ENCODE measurements at places on chromosomes 6 and 20. TPM values are rescaled to one million over a fixed set of nuclear protein-coding genes. Genes with fewer than 3 reads are reported as not detected.

Gene MLN
- not detected for total RNA-seq

GRCh38 chr6:17457405-17457804, 64.0 kb downstream of the CAP2 start:
- no peak for DNase-seq

- no peak for DNase-seq
Measured at GRCh38 chr6:75848274-75848673, 99.2 kb downstream of the MYO6 start.

Gene FAM83B
- total RNA-seq = not detected

GRCh38 chr20:1513801-1514200, 22.6 kb upstream of the SIRPB2 start:
- DNase-seq = no peak

GRCh38 chr6:136614994-136615393, 64.8 kb upstream of the MAP7 start:
- no peak for DNase-seq

- DNase-seq = no peak
Measured at GRCh38 chr6:48957781-48958180, 505.3 kb downstream of the MMUT start.

GRCh38 chr6:18510644-18511033, 123.5 kb downstream of the RNF144B start:
- DNase-seq = peak; percentile 18

Measured in activated CD4-positive, alpha-beta T cell treated with anti-CD3 and anti-CD28 coated beads for 36 hours (primary cell).